8988T (cell line): ENCODE measurements at places on chromosomes 12 and 14.
A peak's percentile ranks its signal among the peaks of the same experiment; 100 is the strongest.

GRCh38 chr12:57897286-57897974 is 43.9 kb upstream of the ATP23 start:
- no peak for DNase-seq

GRCh38 chr12:120515496-120515895 is 13.5 kb downstream of the COQ5 start:
- DNase-seq, result no peak

DNA sequence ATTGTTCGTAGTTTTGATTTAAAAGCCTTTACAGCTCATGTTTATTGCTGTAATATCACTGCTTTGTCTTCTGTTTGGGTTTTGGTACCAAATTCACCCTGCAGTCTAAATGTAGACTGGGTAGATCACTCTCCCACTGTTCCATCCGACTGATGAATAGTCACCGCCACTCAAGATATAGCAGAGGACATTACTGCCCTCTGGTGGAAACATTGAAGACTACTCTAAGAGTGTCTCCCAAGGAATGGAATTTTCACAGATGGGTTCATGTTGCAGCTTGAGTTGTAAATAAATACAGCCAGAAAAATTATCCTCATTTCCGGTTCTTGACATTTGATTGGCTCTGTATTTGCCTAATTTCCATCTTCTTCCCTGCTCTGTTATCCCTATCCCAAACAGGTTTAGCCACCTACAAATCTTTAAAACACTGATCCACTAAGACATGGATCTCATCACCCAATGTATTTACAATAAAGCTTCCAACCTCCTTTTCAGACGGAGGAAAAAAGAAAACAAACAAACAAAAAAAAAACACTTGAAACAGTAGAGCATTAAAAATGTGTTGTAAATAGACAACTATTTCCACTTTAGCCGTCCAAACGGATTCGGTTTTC is 198.3 kb upstream of the CPNE8 start:
- peak; percentile 11 for DNase-seq

GRCh38 chr14:74702293-74702692 is 10.6 kb downstream of the AREL1 start:
- DNase-seq, result no peak

- DNase-seq, result no peak
Measured at GRCh38 chr14:53214384-53214783, 61.3 kb upstream of the DDHD1 start.

GRCh38 chr14:37145395-37145794 is 27.0 kb downstream of the SLC25A21 start:
- no peak for DNase-seq

GRCh38 chr14:103547455-103547940 is 15.0 kb downstream of the BAG5 start:
- DNase-seq, result no peak

DNA sequence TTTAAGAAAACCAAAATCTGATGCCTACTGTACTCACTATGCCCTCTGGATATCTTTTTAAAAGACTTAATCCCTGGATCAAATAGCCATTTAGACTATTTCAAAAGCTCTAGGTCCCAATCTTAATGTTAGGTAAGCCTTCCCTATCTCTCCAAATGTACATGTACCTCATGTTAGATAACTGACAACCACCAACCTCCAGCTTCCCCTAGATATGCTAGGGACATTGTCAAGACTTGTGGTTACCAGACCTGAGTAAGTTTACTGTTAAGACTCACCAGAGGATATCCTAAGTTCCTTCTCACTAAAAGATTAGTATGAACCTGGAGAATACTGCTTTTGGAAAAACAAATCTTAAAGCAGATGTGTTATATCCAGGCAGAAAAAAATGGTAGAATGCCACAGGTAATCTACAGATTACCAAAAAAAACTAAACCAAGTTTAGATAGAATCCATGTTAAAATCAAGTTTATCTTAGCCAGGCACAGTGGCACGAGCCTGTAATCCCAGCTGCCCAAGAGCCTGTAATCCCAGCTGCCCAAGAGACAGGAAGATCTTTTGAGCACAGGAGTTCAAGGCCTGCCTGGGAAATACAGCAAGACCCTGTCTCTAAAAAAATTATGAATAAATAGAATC is 9.7 kb downstream of the NAP1L1 start:
- DNase-seq, result no peak

DNA sequence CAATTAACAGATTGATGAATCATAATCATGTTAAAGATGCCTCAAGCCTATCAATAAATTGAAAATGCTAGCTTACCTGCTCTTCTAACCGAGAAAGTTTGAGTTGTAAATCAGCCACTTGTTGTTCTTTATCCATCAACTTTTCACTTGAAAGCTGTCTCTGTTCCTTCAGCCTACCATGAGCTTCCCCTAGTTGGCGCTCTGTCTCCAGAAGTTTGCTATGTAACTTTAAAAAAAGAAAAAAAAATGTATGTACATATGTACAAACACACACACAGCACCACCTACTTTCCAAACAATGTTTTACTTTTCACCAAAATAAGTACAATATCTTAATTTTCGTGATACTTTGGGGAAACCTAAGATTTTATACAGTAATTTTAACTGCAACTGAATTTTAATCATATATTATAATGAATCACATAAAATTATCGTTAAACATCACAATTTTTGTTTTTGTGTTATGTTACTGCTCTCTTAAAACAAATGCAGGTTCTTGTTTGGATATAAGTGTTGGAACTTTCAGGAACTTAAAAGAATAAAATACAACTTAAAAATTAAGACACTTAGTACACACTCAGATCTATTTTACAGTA is 101.2 kb downstream of the EEA1 start:
- DNase-seq, result peak; percentile 10

DNA sequence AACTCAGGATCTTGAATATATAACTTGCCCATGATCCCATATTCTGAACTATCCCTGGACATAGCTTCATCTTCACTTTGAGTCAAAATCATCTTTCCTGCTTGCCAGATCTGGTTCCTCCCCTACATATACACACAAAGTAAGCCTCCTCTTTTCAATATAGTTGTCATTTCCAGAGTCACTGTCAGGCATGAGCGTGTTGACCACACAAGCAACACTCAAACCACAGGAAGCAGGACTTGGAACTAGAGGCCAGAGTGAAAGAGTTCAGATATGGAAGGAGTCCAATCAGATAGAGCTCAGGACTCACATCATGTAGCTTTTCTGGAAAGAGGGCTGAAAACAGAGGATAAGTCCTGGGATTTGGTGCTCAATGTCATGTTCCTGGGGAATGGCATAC is 1140.6 kb downstream of the BCL11B start:
- no peak for DNase-seq

- no peak for DNase-seq
Measured at GRCh38 chr12:57105011-57105753, 6.0 kb downstream of the STAT6 start.

DNA sequence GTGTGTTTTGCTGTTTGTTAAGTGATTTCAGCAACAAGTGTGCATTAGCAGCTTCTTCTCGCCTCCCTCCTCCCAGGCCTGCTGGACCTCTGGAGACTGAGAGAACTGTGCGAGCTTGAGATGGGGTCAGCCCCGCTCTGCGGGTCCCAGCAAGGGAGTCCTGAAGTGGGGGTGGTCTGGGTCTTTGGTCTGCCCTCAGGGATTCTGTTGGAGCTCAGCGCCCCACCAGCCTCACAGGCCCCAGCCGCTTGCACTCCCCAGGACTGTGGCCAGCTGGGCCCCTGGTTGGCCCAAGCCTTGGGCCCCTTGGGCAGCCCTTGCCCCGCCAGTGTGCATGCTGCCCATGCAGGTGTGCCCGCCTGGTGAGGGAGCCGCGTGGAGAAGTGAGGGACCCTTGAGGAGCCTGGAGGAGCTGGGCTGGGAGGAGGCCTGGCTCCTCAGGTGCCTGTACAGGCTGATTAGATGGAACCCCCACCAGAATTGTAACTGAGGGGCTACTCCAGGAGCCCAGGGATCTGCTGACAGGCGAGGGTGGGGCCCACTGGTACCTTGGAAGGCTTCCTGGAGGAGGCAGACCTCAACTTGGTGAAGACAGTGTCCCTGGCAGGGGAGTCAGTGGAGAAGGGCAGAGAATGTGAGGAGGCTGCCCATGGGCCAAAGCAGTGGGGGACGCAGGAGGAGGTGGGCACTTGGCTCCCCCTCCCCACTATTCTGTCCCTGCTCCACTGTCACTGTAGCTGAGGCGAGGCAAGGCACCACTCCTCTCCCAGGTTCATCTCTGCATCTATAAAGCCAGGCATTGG is 56.7 kb downstream of the BEGAIN start:
- DNase-seq, result peak; percentile 5

DNA sequence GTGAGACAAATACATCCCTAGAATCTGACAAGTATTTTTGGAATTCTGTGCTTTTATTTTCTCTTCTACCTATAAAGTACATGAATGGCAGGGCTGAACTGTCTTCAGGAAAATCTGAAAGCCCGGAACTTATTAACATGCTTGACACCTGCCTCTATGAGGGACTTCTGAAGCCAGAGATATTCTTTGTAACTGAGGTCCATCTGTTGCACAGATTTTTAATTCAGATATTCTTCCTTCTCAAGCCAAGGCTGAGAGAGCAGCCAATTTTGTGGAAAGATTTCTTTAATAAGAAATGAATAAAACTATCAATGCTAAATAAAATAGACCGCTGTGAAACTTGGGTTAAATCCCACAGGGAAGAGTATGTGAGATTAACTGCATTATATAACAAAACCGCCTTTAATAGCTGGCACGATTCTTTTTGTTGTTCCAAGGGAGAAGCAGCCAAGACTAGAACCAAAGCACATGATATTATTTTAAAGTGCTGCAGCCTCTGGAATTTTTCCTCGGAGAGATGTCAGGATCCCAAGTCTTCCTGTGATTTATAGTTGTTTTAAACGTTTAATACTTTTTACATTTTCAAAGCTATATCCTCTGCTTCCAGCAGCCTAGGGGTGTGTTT is 148.9 kb downstream of the CRADD start:
- DNase-seq, result no peak

DNA sequence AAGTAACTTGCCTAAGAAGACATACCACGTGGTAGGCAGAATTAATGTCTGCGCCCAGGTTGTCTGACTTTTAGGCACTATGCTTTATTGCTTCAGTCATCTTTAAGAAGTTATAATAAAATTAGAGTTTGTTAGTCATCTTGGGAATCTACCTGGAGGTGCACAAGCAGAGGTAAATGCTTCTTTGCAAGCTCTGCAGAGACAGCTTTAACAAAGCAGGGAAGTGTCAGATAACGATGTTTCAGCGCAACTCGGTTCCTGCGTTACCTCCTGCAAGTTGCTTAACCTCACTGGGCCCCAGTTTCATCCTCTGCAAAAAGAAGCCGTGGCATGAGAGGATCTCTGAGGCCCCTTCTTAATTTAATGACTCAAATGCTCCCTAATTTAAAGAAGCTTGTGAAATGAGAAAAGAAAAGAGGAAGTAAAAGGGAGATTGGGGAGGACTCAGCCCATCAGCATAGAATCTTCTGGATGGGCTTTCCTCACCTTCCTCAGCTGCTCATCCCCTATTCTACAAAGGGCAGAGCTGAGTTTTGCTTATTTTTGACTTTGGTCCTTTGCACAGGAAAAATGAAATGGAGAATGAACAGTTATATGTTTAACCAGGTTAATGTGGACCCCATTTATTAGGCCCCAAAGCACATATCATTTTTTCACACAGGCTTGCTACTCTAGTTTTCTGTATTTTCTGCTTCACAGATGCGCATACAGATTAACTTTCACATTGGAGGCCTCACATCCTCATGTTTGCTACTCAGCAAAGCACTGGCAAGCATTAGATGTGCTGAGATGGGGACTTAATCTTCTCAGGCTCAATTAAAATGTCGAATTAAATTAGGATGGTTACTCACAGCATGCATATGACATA is 5.1 kb downstream of the ARHGDIB start:
- DNase-seq, result no peak

DNA sequence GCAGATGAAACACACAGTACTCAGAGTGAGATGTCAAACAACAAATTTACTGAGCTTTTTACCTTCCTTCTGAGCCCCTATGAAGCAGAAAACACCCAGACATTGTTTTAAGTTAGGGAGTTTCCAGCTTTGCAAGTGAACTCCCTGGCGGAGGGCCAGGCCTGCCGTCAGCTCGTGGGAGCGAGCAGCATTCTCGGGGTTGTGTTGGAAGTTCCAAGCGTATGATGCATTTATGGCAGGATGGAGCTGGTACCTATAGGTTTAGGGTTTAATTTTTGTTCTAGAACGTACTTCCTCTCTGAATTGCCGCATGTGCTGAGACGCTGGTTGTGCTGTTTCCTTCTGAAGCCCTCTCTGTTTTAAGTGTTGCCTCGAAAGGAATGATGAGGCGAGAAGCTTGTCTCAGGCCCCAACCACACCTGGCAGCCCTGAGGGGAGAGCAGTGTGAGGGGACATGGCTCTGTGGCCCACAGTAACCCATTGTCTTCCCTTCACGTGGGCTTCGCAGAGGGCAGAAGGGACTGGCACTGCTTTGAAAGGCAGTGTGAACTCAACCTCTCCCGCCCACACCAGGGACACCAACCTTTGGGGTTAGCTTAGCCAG is 76.6 kb downstream of the SSPN start:
- DNase-seq, result no peak
